HS-5 (cell line): ENCODE measurements at places on chromosomes 12 and 14.

DNA sequence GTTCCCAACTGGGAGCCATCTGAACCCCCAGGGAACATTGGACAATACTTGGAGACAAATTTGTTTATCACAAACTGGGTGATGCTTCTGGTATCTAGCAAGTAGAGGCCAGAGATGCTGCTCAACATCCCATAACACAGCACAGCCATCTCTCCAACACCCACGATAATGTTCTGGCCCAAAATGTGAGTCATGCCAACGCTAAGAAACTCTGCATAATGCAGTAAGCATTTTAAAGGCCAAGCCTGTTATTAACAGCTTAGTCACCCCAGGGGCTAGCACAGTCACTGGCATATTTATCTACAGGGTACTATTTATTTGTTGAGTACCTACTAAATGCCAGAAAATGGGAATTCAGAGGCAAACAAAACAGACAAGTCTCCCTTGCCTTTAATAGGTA, 873.1 kb upstream of the TMEM132C start:
- no peak for DNase-seq

GRCh38 chr14:23058654-23059504, 1.6 kb upstream of the CDH24 start:
- no peak for DNase-seq

DNA sequence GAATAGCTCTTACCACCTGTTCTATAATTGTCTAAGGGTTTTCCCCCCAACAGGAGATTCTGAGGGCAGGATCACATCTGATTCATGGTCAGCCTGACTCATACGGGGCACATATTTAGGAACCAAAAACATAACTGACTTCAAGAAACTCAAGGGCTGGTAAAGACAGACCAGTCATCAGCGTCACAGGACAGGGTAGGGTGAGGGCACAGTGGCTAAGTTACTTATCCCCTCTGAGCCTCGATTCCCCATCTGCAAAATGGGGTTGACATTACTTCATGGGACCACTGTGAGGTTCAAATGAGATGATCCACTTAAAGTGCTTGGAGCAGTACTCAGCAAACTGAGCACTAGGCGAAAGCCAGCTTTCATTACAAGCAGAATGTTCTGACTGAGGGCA, 606 bp downstream of the CINP start:
- DNase-seq = peak; percentile 32

GRCh38 chr14:78232231-78233000, 62.2 kb downstream of the NRXN3 start:
- DNase-seq = no peak

- peak; percentile 47 for DNase-seq
Measured at GRCh38 chr14:31992011-31992447, 85.1 kb upstream of the ARHGAP5 start.

DNA sequence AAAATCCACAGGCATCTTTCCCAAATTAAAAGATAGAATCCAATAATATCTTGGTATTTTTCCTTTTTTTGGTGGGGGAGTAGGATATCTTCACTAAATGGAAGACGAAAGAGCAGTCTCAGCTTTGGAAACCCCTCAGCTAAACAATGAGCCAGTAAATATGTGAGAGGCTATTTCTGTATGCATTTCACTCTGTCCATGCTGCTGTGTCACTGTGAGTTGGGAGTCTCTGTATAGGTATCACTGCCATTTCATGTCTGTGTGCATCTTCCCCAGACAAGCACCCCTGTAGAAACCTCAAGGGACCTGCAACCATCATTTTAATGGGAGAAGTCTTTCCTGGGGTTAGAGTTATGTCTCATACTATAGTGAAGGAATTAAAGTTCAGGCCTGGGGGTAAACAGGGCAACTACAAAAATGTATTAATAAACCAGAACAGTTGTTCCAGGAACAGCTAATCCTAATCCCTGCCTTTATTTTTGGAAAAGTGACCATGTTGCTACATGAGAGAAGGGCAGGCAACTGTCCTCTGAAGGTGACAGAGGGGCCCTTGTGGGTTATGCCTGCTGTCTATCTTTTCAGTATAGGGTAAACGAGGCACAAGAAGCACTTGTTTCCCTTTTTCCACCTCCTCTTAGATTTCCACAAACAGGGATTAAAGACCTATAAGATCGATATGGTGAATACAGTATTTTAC, 11.3 kb upstream of the STAC3 start:
- DNase-seq = no peak

DNA sequence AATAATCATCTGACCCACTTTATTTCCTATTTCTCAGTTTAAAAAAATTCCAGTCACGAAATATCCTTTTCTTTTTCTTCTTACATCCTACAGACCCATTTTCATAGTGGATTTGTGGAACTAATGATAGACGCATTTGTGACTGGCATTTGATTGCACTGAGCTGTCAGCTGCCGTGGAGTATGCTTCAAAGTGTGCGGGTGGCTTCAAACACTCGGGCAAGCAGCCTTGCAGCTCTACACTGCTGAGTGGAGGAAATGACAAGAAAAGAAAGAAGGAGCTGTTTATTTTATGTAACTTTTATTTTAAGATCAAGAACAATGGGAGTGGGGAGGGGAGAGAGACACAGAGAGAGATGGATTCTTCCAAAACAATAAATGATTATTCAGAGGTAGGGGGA, 112.8 kb upstream of the NAP1L1 start:
- no peak for DNase-seq

DNA sequence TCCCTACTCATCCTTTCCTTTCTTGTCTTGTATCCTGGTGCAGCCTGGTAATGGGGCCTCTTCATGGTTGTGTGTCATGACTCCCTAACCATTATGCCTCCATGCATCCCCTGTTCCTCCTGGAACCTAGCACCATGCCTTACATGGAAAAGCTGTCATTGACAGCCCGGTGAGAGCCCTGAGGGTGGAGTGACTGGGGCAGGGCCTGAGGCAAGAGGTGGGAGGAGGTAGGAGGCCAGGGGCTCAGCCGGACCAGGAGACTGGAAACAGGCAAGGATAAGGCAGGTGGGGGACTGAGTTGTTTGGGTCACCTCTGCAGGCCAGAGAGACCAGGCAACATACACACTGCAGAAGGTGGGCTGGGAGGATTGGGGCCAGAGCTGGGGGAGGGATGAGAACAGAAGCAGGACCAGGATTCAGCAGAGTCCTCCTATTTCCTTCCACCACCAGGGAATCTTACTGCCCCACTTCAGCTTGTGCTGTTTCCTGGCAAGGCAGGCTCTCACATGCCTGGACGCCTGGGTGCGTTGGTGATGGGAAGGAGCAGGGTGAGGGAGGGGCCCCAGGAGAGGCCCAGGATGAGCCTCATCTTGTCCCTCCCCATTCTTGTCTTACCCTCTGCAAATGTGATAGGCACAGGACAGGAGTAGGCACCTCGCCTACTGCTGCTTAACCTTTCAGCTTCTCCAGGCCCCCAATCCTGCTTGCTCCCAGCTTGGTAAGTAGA, at the start of gene LTB4R2:
Gene LTB4R2 (plus strand): TSS at position 603 of the 727 bp plus-strand sequence. CDS start 525 bp downstream, outside the sequence.
- no peak for DNase-seq

DNA sequence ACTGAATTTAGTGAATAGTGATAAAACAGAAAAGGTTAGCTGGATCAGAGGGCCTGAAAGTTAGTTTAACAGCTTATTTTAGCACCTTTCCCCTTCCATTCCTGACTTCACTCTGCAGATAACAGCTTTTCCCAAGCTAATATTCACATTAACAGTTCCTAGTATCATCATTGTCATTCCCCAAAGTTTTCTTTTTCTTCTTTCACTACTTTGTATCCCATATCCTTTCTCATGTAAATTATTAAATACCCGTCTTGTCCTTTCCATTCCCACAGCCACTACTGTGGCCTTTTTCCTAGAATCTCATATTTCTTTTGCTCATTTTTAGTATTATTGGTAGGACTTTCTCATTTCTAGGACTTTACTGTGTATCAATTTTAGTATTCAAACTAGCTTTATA, 70.5 kb downstream of the SCFD1 start:
- no peak for DNase-seq
